Panc1 (cell line): ENCODE measurements at places on chromosomes 12 and 14.

GRCh38 chr12:31390991-31391390 is 65.0 kb upstream of the SINHCAF start:
- no peak for DNase-seq

GRCh38 chr12:98997899-98998298 is 352.8 kb downstream of the APAF1 start:
- no peak for DNase-seq

DNA sequence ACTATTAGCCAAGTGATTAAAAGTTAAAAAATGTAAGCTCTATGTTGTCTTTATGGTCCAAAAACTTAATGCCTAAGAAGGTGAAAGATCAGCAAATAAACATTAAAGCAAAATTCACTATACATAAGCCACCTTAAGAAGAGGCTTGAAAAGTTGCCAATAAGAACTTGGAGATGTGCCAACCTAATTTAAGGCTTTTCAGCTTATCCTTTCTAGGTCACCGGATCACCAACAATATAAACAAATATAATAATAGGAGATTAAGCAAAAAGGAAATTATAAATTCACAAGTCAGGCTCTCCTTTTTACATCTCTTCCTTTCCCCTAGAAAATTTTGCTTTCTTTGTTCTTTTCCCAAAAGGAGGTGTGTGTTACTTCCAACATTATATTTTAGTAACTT is 30.9 kb downstream of the SLC2A3 start:
- DNase-seq: no peak

- no peak for DNase-seq
These were observed 11.2 kb downstream of the POLE start for GRCh38 chr12:132675757-132676432.

DNA sequence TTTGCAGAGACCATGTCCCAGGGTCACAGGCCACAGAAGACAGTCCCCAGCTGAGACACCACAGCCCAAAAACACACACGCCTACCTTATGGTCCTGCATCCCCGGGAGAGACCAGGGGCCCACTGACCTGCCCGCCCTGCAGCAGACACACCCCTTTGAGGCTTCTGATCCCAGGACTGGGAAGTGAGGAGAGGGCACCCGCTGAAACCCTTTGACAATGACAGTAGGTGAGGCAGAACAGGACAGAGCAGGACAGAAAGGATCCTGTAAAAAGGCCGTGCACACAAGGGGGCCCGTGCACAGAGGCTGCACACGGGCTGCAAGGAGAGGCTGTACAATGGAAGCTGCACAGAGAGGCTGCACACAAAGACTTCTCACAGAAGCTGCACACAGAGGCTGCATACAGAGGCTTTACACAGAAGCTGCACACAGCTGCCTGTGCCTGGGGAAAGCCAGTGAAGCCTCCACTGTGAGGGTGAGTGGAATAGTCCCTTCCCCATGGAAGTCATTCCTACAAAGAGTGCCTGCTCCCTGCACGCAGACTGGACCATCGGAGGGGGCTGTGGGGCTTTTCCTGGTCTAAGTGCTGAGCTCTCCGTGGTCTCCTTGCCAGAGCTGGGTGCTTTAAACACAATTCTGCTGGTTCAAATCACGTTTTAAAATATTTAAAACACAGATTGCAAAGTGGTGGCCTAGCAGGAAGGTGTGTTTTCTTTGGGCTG is 16.6 kb upstream of the SFSWAP start:
- DNase-seq: no peak

DNA sequence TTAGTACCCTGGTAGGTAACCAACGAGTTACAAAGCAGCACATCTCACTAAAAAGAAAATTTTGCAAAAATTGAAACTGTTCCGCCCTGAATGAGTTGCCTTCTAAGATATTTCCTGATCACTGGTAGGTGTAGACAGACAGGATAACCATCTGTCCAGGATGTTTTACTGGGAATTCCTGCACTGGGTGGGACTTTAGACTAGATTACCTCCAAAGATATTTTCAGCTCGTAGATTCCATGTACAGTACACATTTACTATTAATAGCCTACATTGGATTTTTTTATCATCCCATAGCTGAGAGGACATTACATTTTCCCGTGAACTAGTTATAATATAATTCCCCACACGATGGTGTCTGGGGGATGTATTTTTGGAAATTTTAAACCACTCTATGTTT is 139.6 kb downstream of the DYRK2 start:
- no peak for DNase-seq

DNA sequence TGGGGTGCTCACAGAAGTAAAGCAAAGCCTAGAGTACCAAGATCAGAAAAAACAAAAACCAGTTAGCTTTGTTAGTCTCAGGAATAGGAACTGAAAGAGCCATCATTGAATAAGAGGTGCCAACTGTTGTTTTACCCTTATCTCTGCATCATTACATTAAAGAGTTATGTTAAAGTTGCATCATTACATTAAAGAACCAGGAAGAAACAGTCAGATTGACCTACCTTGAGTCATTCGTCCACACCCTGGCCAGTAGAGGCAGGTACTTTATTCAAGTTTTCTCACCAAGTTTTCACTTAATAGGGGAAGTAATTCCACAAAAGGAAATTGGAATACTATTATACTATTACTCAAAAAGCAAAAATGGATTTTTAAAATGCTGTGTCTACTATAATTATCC is 121.7 kb upstream of the CNOT2 start:
- DNase-seq: no peak

GRCh38 chr12:122022393-122023338 is 982 bp downstream of the BCL7A start:
- DNase-seq: no peak

DNA sequence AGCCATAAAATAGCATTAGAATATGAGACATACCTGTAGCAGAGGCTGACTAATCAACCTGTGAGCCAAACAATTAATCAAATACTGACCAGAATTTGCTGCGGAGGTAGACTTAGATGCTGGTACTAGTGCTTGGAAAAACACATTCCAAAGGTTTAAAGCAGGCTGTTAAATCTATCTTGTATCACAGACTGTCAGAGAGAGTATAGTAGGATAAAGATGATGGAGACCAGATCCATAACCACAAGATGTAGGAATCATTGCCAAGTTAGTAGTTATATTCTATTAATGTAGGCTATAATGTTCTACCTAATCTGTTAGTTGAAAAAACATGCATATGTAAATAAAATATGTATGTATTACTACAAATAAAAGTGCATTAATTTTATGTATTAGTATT is 726.2 kb downstream of the SLC6A15 start:
- DNase-seq: no peak

GRCh38 chr12:114011711-114012110 is 45.6 kb upstream of the RBM19 start:
- no peak for DNase-seq

GRCh38 chr14:89327771-89328212 is 89.2 kb downstream of the FOXN3 start:
- no peak for DNase-seq

- DNase-seq: no peak
These were observed 754.5 kb downstream of the C12orf50 start for GRCh38 chr12:87274594-87275245.

GRCh38 chr12:23686095-23686494 is 263.4 kb downstream of the SOX5 start:
- DNase-seq: no peak

- no peak for DNase-seq
These were observed 154.5 kb downstream of the PHLDA1 start for GRCh38 chr12:75876832-75877762.

DNA sequence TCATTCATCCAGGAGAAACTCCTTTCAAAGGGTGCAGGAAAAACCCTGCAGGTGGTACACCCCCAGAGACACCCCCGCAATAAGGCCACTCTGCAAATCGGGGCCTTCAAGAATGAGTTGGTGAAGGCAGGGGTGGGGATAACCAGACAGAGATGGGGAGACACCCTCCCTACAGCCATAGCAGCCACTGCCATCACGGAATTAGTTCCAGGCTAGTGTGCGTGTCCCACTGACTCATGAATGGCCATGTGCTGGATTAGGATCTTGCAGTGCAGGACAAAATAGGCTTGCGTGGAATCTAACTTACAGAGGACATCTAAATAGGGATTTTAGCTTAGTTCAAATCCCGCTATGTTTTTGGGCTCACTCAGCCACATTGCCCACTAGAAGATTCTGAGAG is 37.8 kb downstream of the SPRING1 start:
- no peak for DNase-seq

DNA sequence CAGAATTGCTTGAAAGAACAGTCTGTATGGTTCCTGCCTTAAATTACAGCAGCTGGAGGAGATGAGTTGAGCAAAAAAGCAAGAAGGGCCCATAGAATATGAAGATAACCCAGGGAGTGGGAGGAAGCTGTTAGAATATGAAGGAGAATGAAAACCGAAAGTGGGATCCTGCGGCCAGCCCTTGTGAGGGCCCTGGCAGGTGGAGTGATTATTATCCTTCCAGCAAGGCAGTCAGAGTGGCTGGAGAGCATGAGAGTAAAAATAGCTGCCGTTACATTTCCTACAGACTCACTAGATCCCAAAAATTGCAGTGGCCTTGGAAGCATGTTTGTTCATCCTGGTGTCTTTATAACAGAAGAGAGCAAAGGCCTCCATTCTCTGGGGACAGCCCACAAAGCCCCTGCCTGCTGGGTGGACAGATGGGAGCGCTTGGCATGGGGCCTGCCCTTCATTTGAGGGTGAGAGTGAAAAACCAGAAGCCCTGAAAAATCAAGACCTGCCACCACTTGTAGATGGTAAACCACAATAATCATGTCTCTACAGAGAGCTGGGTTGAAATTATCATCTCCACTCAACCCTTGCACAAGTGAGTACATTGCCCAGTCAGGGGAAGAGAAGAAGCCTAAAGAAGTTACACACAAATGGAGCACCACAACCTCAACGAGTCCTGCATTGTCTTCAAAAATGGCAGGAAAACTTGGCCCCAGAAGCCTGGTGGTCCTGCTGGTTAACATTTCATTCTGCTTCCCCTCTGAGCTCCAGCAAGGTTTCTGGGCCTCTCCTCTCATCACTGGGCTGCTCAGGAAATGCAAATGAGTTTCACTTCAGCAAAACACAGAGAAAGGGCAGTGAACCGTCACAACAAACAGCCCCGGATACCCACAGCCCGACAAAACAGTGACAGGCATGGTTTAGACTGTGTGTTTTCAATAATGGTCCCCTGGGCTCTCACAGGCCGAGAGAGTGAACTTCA is 20.5 kb downstream of the ZDHHC22 start:
- no peak for DNase-seq

- no peak for DNase-seq
These were observed 94.1 kb downstream of the ANO6 start for GRCh38 chr12:45309836-45310626.

- no peak for DNase-seq
These were observed 49.9 kb downstream of the AEBP2 start for GRCh38 chr12:19489168-19489567.

GRCh38 chr14:92589213-92589852 is 75.8 kb downstream of the RIN3 start:
- no peak for DNase-seq

DNA sequence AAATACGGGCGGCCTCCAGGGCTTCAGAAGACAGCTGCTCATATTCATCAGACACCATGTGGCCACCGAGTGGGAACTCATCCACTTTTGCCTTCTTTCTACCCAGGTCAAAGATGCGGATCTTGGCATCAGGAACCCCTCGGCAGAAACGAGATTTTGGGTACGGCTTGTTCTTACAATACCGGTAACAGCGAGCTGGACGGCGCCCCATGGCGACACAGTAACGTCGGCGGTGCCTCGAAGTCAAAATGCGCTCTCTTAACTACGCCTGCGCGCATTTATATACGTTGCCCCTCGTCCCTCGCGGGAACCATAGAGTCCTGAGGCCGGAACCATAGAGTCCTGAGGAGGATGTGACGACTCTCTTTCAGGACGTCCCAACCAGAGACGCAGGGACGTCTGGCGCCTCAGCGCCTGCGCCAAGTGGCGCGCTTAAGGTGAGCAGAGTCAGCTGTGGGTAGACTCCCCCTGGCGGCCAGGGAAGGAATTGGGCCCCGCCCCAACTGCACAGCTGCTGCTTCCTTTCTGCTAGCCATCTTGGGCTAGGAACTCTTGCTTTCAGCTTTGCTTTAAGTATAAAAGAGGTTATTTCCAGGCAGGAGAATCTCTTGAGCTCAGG is at the start of gene RPL10L:
Gene RPL10L, minus strand, starts transcription at position 256 of the 619 bp plus-strand sequence. Its CDS starts 45 bp downstream, at position 211.
- DNase-seq: no peak

GRCh38 chr12:52011602-52012214 is 5.0 kb downstream of the TAMALIN start:
- no peak for DNase-seq

DNA sequence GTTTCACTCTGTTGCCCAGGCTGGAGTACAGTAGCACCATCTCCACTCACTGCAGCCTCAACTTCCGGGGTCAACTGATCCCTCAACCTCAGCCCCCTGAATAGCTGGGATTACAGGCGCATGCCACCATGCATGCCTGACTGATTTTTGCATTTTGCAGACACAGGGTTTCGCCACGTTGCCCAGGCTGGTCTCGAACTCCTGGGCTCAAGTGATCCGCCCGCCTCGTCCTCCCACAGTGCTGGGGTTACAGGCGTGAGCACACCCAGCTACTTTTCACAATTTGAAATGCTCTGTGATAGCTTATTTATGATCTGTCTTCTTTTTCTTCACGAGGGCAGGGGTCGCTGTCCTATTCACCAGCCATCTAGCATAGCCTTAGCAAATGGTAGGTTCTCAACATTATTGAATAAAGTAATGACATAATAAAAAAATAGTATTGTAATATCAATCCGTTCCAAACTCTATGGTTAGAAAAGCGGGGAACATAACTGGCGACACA is 477 bp upstream of the DDX47 start:
- no peak for DNase-seq

- DNase-seq: no peak
These were observed 115.7 kb downstream of the IGF1 start for GRCh38 chr12:102364709-102365108.

GRCh38 chr12:94284859-94285258 is 136.5 kb downstream of the PLXNC1 start:
- DNase-seq: no peak

DNA sequence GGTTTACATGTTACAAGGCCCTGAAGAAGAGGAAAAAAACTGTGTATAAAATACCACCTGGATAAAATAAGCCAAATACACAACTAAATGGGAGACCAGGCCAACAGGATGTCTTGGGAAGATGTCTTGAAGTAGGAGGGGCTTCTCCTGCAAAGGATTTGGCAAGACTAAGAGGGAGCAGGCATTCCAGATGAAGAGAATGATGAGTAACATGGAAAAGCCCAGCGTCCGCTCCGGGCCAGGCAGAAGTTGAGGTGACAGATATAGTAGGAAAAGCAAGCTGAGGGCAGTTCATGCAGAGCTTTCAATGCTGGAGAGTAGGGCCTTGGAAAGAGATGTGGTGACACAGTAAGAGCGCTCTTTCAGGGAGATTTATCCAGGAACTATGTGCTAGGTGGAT is 16.1 kb upstream of the EIF4B start:
- DNase-seq: no peak

- no peak for DNase-seq
These were observed 87.8 kb downstream of the DAAM1 start for GRCh38 chr14:59276235-59276634.

DNA sequence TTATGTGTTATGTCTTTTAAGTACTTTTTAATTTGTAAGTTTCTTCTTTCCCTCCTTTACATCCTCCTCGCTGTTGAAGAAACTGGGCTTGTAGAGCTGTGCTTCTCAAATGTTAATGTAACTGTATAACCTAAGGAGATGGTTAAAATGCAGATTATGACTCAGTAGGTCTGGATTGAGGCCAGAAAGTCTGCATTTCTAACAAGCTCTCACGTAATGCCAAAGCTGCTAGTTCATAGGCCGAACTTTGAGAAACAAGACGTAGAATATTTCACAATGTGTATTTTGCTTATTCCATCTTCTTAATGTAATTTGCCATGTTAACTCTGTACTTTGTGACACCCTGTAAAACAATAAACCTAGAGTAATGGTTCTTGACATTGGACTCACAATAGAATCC is 193.3 kb upstream of the SYT1 start:
- DNase-seq: no peak

GRCh38 chr12:75894965-75895754 is 136.4 kb downstream of the PHLDA1 start:
- DNase-seq: no peak
